ENCODE measurements at places on chromosomes 3 and 15.

DNA sequence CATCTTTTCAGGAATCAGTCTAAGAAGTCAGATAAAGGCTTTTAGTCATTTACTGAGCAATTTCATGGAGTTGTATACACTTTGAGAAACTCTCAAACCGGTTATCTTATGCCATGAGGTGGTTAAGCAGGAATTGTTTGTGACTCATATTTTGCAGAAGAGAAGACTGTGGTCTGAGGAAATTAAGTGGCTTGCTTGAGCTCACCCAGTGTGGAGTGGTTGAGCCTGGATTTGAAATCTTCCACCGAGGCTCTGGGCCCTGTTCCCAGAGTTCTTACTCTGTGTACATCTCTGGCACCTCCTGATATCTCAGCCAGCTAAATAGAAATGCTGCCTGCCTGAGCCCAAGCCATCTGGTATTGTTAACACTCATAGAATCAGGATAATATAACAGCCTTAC is 37.8 kb upstream of the BCL6 start:
- DNase-seq = no peak

DNA sequence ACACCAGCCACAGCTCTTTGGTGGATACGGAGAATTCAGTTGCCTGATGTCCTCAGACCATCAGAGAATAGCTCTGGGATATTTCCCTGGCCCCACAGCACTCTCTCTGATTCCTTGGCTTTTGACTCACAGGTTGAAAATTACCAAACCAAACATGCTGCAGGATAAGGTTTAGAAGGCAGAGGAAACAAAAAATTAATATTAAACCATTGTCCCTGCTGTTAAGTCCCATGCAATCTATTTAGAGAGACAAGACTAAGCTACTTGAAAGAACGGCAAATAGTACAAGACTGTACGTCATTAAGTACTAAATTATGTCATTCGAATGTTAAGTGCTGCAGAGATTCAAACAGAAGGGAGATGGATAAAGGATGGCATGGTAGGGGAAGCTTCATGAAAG is 501.4 kb downstream of the MECOM start:
- DNase-seq = no peak

DNA sequence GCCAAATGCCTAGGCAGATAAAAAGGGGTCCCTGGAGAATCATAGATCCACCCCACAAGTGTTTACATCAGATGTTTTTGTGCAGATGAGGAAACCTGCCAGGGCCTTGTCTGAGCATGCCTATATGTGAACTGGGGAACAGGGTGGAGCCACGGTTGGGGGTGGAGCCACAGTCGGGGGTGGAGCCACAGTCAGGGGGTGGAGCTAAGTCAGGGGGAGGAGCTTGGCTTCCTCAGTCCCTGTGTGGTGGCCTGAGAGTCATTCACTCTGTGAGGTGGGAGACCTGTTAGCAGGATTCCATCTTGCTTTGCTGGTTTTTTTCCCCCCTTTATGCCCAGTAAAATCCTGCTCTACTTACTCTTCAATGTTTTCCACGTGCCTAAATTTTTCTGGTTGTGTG is 57.8 kb upstream of the TGFBR2 start:
- DNase-seq = no peak

- no peak for DNase-seq
Observed at GRCh38 chr15:70344666-70345065, 246.9 kb upstream of the TLE3 start.

- DNase-seq = no peak
Observed at GRCh38 chr15:40427188-40427587, 13.6 kb upstream of the BAHD1 start.

DNA sequence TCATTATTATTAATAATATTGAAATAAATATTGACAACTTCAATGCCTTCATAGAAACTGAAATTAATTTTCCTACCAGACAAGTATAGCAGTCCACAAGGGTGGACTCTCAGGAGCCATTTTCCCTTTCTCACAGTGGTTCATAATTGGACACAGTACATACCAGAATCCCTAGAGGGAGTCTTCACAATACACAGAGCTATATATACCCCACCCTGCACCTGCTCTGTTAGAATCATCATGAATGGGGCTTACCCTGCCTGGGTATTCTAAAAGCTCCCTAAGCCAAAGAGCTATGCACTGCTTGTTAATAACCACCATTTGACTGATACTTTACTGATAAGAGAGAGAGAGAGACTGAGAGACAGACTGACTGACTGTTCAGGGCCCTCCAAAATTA is 134.9 kb downstream of the FEZF2 start:
- no peak for DNase-seq

GRCh38 chr3:141349711-141350110 is 18.6 kb upstream of the ZBTB38 start:
- no peak for DNase-seq

GRCh38 chr3:177449360-177450006 is 252.2 kb upstream of the TBL1XR1 start:
- DNase-seq = no peak

- DNase-seq = no peak
Observed at GRCh38 chr15:100788418-100789105, 91.1 kb upstream of the ALDH1A3 start.

GRCh38 chr3:197083486-197083885 is 53.9 kb upstream of the MELTF start:
- DNase-seq = no peak

GRCh38 chr3:183560607-183561006 is 5.1 kb upstream of the KLHL6 start:
- no peak for DNase-seq

DNA sequence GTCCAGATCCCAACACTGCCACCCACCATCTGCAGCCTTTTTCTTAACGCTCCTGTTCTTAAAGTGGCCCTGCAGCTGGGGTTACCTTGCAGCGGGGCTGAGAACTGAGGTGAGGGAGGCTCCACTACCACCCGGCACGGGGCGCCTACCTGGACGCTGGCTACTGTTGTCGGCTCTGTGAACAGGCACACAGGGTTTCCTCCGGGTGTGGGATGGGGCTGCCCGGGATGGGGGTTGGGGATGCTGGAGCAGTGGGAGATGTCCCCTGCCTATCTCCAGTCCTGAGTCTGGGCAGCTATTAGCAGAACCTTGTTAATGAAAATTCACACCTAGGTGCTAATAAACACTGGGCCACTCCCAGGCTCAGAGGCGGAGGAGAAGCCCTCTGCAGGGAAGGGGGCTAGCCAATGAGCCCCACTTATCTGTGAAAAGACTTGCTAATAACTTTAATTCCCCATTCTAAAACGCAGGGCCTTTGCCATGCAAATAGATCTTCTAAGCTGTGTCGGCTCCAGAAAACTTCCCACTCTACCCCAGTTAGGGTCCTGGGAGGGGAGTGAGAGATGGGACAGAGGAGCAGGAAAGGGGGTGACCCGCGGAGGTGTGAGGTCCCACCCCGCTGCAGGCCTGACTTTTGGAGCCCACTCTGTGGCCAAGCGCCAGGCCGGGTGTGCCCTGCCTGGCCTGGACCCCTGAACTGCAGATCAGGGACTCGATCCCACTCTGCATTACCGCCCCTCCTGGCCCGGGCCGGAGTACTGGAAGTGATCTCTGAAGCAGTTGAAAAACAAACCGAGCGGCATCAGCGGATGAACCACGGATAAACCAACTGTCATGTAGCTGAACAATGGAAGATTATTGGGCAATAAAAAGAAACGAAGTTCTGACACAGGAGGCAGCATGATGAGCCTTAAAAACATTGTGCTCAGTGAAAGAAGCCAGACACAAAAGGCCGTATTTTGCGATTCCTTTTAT is 3.1 kb downstream of the MESP1 start:
- no peak for DNase-seq

- no peak for DNase-seq
Observed at GRCh38 chr3:195859846-195860411, 48.2 kb upstream of the MUC4 start.

GRCh38 chr3:119627461-119627860 is 29.8 kb downstream of the PLA1A start:
- DNase-seq = no peak

DNA sequence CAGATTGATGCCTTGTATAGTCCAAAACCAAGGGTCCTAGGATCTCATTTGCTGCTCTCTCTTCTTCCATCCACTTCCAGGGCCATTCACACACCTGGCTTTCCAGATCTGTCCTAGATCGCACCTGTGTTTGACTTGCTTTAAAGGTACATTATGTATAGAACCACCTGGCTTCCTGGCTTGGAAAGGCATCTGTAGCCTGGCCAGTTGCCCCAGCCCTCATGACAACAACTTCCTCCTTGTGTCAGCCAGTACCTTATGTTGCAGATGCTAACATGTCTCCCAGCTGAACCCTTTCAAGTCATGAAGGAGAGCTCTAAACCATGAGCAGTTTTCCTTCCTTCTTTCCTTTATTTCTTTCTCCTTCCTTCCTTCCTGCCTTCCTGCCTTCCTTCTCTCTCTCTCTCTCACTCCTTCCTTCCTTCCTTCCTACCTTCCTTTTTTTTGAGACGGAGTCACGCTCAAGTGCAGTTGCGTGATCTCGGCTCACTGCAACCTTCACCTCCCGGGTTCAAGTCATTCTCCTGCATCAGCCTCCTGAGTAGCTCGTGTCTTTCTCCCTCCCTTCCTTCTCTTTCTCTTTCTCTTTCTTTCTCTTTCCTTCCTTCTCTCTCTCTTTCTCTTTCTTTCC is 2.5 kb upstream of the HTR3C start:
- no peak for DNase-seq

DNA sequence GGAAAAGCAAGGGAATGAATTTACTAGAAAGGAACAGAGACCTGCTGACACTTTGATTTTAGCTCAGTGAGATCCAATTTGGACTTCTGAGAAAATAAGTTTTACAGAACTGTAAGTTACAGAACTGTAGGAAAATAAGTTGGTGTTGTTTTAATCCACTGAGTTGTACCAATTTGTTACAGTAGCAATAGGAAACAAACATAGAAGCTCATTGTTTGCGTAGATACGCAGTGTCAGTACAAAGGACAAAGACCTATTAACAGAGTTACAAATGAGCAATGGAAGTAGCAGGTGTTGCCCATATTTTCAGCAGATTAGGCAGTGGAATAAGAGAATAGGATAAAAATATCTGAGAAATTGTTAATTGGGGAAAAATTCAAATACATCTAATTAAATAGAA is 385.8 kb upstream of the CNTN6 start:
- no peak for DNase-seq
